Keratinocyte (primary cell): ENCODE measurements at places on chromosomes 12 and 14. TPM values are rescaled to one million over a fixed set of nuclear protein-coding genes. Genes with fewer than 3 reads are reported as not detected.

Gene DNAJC22
- polyA plus RNA-seq: 0.03 to 0.04 TPM in 2 of 3 replicates, not detected in the other

Gene BBOF1
- 1.9 to 3.0 TPM (median 2.7 TPM) in 3 replicates for polyA plus RNA-seq

DNA sequence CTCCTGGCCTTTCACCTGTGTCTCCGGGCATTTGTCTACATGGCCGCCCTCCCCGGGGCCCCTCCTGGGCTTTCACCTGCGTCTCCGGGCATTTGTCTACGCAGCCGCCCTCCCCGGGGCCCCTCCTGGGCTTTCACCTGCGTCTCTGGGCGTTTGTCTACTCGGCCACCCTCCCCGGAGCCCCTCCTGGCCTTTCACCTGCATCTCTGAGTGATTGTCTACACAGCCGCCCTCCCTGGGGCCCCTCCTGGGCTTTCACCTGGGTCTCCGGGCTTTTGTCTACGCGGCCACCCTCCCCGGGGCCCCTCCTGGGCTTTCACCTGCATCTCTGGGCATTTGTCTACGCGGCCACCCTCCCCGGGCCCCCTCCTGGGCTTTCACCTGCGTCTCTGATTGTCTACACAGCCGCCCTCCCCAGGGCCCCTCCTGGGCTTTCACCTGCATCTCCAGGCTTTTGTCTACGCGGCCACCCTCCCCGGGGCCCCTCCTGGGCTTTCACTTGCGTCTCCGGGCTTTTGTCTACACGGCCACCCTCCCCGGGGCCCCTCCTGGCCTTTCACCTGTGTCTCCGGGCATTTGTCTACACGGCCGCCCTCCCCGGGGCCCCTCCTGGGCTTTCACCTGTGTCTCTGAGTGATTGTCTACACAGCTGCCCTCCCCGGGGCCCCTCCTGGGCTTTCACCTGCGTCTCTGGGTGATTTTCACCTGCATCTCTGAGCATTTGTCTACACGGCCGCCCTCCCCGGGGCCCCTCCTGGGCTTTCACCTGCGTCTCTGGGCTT lies 68.0 kb upstream of the GALNT9 start:
- no peak for DNase-seq

- no peak for DNase-seq
Observed at GRCh38 chr12:92955997-92956663, 27.0 kb upstream of the EEA1 start.

GRCh38 chr12:8855891-8856290 lies 33.5 kb downstream of the A2ML1 start:
- DNase-seq: no peak

- DNase-seq: no peak
Observed at GRCh38 chr14:95234426-95234825, 77.1 kb upstream of the DICER1 start.

DNA sequence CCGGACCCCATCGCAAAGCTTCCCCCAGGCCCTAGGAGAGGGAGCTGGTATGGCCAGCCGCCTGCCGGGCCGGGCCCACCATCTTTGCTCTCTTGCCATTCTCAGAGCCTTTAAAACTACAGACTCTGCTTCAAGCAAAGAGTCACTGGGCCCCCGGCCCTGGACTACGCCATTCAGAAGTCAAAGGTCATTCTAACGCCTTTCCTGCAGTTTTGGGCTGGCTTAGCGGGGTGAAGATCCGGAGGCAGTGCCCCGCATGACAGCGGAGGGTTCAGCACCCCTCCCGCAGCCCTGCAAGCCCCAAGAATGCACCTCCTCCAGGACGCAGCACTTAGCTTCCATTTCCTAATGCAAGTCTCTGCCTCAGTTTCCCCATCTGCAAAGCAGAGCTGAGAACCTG lies 38.3 kb upstream of the MEG3 start:
- no peak for DNase-seq

DNA sequence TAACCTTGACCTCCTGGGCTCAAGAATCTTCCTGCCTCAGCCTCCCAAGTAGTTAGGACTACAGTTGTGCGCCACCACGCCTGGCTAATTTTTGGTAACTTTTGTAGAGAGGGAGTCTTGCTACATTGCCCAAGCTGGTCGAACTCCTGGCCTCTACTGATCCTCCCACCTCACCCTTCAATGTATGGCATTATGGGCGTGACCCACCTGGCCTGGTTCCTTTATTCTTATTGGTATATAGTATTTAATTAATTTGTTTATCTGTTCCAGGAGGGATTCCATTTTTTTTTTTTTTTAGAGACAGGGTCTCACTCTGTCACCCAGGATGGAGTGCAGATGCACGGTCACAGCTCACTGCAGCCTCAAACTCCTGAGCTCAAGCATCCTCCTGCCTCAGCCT lies 40.9 kb upstream of the EAPP start:
- DNase-seq: no peak

DNA sequence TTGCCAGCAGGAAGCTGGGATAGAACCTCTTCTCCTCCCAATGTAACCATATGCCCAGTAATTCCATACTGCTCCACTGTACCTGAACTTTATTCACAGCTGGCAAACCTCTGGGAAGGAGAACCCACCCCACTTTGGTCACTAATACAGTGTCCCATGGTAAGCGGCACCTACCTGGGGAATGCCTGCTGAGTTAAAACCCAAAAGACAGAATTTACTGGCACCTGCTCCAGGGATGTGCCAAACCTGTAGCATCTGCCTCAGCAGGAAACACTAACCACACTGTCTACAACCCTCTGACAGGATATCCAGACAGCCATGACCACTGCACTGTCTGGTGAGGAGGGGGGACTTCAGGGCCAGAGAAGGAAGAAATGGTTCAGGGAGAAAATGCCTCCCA lies 26.6 kb downstream of the DDX24 start:
- no peak for DNase-seq

DNA sequence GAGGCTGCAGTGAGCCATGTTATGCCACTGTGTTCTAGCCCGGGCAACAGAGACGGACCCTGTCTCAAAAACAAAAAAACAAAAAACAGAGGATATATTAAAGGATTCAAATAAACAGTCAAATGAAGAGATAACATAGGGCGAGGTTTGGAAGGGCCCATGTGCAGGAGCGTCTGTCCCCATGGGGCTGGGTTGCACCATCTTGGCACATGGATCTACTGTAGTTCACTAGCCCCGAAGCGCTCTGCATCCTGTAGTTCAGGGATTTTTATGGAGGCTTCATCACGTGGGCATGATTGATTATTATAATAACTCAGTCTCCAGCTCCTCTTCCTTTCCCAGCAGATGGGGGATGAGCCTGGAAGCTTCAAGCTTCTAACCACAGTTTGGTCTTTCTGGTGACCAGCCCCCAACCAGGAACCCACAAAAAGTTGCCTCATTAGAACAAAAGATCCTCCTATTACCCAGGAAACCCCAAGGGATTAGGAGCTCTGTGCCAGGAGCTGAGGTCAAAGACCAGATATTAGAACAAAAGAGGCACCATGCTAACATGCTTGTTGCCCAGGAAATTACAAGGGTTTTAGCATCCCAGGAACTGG lies 59.9 kb downstream of the HCAR2 start:
- no peak for DNase-seq

Gene PLA2G1B
- not detected in 3 replicates for polyA plus RNA-seq

Gene HOXC9
- 1.1 to 3.3 TPM (median 1.8 TPM) in 3 replicates for polyA plus RNA-seq

- no peak for DNase-seq
Observed at GRCh38 chr12:52815676-52816588, 2.0 kb upstream of the KRT4 start.

DNA sequence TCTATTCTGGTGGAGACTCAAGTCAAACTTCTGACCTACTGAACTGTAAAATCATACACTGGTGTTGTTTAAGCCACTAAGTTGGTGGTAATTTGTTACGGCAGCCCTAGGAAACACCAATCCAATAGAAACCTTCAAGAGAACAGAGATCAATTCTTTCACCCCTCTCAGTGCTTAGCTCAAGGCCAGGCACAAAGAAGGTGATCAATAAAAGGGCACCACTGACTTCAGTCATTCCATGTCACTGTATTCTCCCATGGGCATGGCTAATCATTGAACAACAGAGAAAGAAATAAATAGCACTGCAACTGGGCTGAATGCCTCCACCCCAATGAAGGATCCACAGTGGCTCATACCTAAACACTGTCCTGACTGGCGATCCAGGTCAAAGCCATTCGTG lies 7.3 kb downstream of the FBLN5 start:
- DNase-seq: no peak

Gene ZNF891
- 0.28 to 0.79 TPM (median 0.64 TPM) in 3 replicates for polyA plus RNA-seq

GRCh38 chr14:101937926-101938767 lies 26.2 kb upstream of the DYNC1H1 start:
- DNase-seq: no peak

- no peak for DNase-seq
Observed at GRCh38 chr12:16349131-16349460, 1.7 kb downstream of the MGST1 start.

Gene PRDM4
- 26.5 to 27.5 TPM (median 27.2 TPM) in 3 replicates for polyA plus RNA-seq

Gene ZDHHC22
- not detected in 3 replicates for polyA plus RNA-seq

DNA sequence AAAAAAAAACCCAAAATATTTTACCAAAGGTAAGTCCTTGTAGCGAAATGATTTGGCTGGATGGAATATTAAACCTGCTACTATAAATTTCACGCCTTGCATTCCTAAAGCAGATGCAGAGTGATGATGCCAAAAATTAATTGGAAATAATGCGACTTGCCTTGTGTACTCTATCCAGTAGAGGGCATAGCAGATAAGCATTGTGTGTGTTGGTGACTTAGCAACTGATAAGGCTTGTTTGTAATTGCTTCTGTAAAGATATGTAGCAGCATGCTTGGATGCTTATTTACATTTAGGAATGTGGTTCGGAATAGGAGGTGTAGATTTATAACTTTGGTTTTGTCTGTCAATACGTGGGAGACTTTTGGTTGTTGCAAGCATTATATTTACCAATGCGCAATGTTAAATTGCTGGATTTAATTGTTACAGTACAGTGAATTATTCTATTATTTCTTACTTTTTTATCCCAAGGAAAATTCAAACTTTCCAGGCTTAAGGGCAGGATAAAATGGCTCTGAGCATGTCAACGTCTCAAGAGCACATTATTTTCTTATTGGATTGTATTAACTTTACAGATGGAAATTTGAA lies 80.5 kb downstream of the TMEM260 start:
- DNase-seq: peak; percentile 15

DNA sequence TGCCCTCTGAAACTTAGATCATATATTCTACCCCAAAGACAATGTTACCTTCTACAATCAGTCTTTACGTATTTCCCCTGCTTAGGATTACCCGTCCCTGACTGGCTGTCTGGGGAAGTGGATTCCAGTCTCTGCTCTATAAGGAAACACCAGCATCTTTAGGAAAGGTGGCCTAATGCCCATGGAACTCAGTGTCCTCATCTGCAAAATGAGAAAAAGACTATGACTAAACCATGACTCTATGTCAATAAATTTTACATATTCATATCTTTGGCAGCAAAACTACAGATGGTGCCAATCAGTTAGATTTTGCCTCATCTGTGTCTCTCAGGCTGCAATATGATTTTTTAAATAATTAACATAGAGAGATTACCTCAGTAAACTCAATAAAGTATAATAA lies 133.8 kb downstream of the ITPR2 start:
- DNase-seq: no peak

Gene FAM181A
- polyA plus RNA-seq: 0.04 TPM in 1 of 3 replicates, not detected in the others

GRCh38 chr14:23030936-23031335 lies 3.8 kb downstream of the PSMB5 start:
- no peak for DNase-seq
